Colonic mucosa (tissue), 4 donors: ENCODE measurements at places on chromosomes 6 and 20. TPM values are rescaled to one million over a fixed set of nuclear protein-coding genes. Genes with fewer than 3 reads are reported as not detected.

Gene IPCEF1
- total RNA-seq, result 0.90 TPM

- no peak overlapping the region for H3K4me3 ChIP-seq
- H3K36me3 ChIP-seq, result no peaks in the 10 kb centered on the region
- H3K27me3 ChIP-seq, result no peaks in the 10 kb centered on the region
These were observed 151.3 kb upstream of the ZFP64 start for GRCh38 chr20:52342913-52343312.

- H3K27ac ChIP-seq, result no peak overlapping the region
- H3K27me3 ChIP-seq, result no peaks in the 10 kb centered on the region
- H3K4me1 ChIP-seq, result no peaks in the 10 kb centered on the region
- DNase-seq, result no peak
- H3K4me3 ChIP-seq, result no peak overlapping the region
These were observed 17.3 kb downstream of the RAMACL start for GRCh38 chr6:166569206-166569605.

Gene SLC44A4
- total RNA-seq, result 779 TPM

Gene NRN1
- total RNA-seq, result 1.6 TPM

Gene SEMG1
- 1.0 TPM for total RNA-seq
